Fibroblast of skin of left quadriceps (primary cell): ENCODE measurements at places on chromosomes 5 and 9.
A peak's percentile ranks its signal among the peaks of the same experiment; 100 is the strongest.

GRCh38 chr5:169751490-169751889, 114.4 kb downstream of the DOCK2 start:
- no peak for DNase-seq

DNA sequence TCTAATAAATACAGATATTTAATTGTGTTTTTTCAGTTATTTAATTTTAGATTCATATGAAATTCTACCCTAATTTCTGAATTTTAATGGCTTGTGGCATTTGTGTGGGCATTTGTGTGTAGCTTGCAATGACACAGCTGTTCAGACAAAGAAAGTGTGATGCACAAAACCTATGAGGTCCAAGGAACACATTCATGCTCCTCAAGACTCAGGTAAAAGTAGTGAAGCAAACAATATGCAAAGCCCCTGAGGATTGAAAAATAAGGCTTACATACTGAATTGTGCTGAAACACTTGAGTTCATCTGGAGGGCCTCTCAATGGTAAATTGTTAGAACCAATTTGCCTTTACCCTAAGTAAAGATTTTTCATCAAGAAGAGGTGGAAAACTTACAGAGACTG, 28.1 kb downstream of the IL7R start:
- no peak for DNase-seq

DNA sequence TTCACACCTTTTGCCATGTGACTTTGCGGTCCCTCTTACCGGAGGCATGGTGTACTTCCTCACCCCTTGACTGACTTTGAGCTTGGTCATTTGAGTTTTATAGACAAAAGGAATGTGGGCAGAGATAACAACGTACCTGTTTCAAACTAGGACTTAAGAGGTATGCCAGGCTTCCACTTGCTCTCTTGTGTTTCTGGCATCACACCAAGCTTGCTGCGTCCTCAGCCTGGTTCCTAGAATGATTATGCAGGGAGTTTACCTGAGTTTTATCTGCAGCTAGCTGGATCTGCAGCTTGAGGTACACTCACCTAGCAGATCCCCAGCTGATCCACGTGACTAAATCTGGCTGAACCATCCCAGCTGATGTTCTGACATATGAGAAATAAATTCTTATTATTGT, 66.2 kb downstream of the PLK2 start:
- DNase-seq: no peak

- DNase-seq: no peak
These were observed 30.4 kb upstream of the FCN1 start for GRCh38 chr9:134948149-134948548.

- peak; percentile 20 for DNase-seq
These were observed at the start of gene GRHPR for GRCh38 chr9:37422289-37423104. TSS of gene GRHPR (plus strand) at chr9:37422696. CDS start at chr9:37422751, 55 bp downstream.

GRCh38 chr5:6194906-6195612, 183.3 kb downstream of the MED10 start:
- no peak for DNase-seq

GRCh38 chr5:136810261-136810801, 445.0 kb upstream of the TRPC7 start:
- peak; percentile 53 for DNase-seq

DNA sequence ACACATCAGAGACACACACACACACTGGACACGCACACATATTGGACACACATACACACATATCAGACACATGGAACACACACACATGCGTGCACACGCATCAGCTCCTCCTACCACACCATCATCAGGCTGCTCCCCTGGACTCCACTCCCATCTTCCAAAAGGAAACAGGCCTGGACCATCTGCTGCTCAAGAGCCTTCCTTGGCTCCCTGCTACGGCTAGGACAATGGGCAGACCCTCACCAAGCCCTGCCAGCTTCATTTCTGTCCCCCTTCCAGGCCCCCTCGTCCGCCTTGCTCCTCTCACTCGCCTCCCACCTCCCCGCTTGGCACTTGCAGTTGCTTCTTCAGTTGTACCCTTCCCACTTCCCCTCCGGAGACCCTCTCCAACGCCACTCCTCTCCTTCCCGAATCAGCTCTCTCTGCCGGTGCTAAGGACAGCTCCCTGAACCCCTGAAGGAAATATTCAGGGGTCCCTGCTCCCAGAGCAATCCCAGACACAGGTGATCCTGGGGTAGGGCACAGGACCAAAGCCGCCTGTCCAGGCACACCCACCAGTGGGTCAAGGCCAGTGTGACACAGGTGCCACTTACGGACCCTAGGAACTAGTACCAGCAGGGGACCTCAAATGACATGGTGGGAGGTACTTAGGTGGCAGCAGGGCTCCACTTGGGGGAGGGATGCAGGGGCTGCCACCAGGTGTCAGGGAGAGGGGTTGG, 12.1 kb upstream of the LAMC3 start:
- no peak for DNase-seq

DNA sequence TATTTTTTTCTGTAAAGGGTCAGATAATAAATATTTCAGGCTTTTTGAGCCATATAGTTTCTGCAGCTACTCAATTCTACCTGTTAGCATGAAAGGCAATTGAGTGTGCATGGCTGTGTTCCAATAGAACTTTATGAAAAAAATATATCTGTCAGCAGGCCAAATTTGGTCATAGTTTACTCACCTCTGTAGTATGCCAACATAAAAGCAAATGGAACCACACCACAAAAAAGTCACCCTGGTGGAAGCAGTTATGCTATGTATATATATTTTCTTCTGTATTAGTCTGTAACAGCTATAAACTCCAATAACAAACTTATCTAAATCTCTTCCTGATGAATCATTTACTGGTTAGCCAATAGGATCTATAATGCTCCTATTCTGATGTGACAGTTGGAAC, 3.4 kb downstream of the SLC38A9 start:
- no peak for DNase-seq

- no peak for DNase-seq
These were observed 212.0 kb downstream of the BRINP1 start for GRCh38 chr9:119157196-119157595.

DNA sequence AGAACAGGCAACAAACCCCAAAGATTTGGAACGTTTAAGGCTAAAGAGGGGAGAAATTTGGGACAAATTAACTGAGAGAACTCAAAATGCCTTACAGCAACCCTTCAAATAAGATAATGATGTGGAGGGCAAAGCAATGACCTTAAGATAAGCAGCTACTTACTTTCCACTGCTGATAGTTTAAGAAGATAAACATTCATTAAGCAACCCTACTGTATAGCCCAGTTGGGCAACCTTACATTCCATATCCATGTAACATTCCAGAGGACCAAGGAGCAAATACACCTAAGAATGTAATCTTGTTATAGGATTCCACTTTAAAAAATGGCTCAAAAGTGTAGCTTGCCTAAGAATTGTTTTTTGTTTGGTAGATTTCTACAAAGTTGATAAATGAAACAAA, 14.8 kb downstream of the ETF1 start:
- no peak for DNase-seq

DNA sequence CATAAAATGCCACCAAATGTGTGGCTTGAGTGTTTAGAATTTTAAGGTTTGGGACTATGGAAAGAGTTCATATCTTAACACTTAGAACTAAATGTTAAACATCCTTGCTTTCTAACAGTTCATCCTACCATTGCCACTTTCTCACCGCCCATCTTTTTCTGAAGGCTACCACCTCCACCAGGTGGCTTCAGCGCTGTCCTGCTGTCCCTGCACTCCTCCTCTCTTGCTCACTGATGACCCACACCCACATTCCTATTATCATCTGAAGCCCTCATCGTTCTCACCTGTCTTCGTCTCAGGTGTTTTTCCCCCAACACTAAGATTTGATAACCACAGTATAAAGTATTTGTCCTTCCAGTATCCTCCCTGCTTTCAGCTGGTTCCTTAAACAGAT, 7.4 kb downstream of the MEGF10 start:
- no peak for DNase-seq

DNA sequence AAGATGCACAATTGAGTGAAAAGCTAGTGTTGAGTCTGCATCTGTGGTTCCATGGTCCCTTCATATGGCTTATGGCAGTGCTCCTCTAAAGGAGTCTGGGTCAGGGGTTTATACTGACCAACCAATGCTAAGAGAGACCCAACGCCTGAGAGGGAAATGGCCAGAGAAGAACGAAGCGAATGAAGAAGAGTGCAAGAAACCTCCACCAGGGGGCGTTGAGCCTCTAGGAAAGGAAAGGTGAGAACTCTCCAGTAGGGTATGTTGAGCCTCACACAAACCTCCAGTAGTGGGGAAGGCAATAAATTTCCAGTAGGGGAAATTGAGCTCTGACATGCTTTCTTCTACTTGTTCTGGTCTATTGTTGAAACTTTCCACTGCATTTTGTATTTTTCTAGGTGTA, 470.6 kb downstream of the PRDM9 start:
- no peak for DNase-seq

DNA sequence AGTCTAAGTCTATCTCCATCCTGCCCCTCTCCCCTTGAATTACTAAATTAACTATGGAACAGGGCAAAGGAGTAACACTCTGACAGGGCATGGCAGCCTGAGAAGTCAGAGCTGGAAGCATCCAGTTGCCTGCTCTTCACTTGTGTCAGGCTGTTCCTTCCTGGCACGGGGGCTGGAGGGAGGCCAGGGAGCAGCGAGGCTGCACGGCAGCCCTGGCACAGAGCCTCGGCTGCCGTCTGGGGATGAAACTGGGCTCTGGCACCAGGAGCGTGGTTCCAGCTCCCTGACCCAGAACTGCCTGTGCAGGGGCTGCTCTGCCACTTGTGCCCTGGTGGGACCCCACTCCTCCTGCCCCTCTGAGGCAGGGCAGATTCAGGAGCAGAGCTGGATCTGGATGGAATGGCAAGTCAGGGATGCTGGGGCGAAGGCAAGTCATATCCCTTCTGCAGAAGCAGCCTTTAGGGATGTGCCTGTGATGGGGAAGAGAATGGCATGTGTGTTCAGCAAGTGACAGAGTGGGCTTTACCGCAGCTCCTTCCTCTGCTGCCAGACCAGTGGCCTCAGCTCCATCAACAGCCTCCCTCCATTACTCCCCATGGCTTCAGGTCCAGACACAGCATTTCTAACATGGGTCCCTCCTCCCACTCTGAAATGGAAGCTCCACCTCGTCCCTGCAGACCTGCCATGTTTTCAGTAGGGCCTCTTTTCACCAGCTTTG, 42.2 kb upstream of the PDE8B start:
- no peak for DNase-seq

DNA sequence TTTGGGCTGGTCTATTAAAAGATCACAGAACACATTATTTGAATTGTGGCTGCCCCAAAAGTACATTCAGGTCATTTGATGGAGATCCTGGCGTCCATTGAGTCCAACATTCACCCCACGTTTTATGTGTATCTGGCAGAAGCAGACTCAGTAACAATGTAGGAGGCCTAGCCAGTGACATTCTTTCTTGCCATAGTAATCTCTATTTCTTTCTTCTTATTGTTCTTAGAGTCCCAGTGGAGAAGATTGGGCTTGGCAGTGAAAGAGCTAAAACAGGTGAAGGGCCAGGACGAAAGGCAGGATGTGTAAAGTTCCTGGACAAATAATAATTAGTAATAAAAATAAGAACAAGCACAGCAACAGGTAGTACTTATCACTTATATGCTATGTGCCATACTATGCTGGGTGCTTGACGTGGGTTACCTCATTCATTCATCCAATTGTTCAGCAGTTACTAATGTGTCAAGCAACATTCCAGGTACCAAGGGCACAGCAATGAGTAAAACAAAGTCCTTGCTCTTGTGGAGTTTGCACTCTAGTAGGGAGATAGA, 12.6 kb upstream of the ANKH start:
- no peak for DNase-seq

GRCh38 chr5:137325721-137326120, 173.4 kb downstream of the SPOCK1 start:
- DNase-seq: no peak

DNA sequence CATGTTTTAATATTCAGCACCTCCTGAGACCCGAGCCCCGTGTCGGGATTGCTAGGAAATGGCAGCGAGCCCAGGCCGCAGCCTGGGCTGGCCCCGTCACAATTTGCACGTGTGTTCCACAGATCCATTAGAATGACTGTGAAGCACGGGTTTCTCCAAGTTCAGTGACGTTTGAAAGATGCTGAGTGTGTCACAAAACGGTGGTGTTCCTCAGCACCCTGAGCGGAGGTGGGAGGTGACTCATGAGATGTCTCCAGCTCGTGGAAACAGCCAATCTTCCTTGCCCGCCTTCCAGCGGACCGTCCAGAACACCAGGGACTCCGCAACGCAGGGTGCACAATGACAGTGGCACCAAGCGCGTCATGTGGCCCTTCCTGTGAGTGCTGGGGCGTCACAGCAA, 412.8 kb downstream of the IRX2 start:
- DNase-seq: no peak

DNA sequence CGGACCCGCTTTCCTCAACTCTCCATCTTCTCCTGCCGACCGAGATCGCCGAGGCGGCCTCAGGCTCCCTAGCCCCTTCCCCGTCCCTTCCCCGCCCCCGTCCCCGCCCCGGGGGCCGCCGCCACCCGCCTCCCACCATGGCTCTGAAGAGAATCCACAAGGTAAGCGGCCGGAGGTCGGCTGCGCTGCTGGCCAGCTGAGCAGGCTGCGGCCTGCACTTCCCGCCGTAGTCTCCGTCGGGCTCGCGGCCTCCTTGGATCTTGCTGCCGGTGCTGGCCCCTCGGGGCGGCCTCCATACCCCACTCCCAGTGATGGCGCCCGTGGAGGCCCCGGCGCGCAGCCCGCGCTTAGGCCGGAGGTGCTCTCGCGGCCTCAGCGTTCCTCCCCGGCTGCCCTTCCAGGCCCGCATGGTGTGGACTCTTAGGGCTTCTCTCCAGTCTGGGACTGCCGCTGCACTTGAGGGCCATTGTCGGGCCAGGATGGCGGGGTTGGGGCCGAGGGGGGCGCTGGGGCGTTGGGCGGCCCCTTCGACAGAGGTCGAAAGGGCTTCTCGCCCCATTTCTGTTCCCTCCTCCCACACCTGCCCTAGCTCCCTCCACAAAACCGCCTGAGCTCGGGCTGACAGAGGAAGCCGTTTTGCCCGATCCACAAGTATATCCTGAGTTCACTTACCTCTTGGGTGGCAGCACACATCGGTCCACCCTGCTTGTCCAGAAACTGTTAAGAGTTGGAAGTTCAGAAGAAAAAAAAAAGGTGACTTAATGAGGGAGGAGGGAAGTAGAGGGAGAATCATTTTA, 714 bp downstream of the UBE2D2 start:
- DNase-seq: no peak

- no peak for DNase-seq
These were observed 10.9 kb downstream of the PRKACG start for GRCh38 chr9:69003051-69003450.

- DNase-seq: no peak
These were observed 30.1 kb upstream of the ZNF782 start for GRCh38 chr9:96884443-96884842.

GRCh38 chr9:33320230-33320567, 29.9 kb downstream of the NFX1 start:
- DNase-seq: no peak

DNA sequence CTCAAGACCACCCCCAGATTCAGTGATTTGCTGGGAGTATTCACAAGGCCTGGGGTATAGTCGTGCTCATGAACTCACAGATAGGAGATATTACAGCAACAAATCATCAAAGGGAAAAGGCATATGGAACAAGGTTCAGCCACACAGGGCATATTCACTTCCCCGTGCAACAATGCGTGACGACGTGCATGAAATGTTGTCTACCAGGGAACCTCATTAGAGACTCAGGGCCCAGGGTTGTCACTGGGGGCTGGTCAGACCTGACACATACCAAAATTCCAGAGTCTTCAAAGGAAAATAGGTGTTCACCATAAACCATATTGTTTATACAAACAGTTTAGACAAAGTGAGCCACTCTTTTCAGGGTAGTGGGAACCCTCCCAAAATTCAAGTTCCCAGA, 212.4 kb downstream of the RFK start:
- no peak for DNase-seq
